ENCODE measurements at places on chromosomes 16 and 17. TPM values are rescaled to one million over a fixed set of nuclear protein-coding genes. Genes with fewer than 3 reads are reported as not detected.

- DNase-seq: no peak
Measured at GRCh38 chr17:21464611-21465021, 88.5 kb downstream of the KCNJ12 start.

ETV4 gene
- polyA plus RNA-seq: 13.2 TPM

- no peak for DNase-seq
Measured at GRCh38 chr16:53912155-53912554, 208.2 kb downstream of the FTO start.

DNA sequence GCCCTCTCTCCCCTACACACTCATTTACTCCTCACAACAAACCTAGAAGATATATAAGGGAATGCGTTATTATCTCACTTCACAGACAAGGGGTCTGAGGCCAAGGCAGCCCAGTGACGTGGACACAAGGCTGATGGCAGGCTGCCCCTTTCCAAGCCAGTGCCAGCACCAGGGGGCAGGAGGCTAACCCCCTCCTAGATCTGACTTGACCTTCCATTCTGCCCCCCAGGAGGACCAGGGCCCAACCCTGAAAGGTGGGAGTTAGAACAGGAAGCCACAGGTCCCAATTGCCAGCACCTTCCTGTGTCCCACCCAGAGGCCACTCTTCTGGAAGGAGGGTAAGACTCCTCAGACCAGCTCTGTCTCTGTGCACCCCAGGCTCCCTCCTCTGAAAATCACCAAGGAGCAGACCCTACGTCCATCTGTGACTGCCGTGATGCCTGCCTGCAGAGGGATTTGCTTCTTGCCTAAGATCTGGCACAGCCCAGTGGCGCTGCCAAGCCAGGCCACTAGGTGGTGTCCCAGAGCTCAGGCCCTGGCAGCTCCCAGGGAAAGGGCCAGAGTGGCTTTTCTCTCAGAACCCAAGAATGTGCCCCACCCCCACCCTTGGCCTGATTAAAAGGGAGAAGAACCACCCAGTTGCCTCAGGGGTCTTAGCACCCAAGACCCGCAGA, 42.4 kb upstream of the MRPS23 start:
- DNase-seq: peak; percentile 84

GRCh38 chr17:80252871-80253270, 7.8 kb upstream of the RNF213 start:
- DNase-seq: no peak

- DNase-seq: no peak
Measured at GRCh38 chr17:6561446-6561845, 5.1 kb upstream of the PITPNM3 start.

ZP2 gene
- polyA plus RNA-seq: not detected

GRCh38 chr16:58306327-58306726, 11.5 kb upstream of the PRSS54 start:
- DNase-seq: peak; percentile 24

ATP6V0C gene
- polyA plus RNA-seq: 107 TPM

DNA sequence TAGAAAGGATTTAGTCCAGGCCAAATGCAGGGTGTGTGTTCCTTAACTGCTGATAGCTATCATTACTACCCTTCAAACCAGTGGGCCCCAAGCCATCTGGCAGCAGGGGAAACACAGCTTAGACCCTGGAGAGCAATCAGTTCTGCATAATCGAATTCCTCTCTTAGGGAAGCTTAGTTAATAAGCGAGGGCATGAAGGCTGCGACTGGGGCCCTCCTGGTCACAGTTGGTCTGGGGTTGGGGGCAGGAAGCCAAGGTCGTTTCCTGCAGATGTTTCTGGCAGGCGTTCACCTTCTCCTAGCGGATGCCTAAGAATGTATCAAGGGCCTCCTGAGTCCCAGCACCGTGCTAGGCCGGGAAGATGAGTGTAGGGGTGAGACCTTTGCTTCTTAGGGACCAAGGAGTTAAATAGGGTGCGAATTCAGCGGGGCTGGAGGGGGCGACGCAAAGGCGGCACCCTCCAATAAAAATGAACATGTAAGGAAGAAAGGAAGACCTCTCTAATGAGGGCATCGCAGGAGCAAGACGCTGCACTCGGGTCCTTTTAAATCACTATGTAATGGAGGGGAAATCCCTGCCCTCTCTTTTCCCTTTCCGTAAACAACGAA, 16.5 kb upstream of the EEF2K start:
- DNase-seq: peak; percentile 16

GRCh38 chr17:82937411-82938371, 97.9 kb upstream of the ZNF750 start:
- no peak for DNase-seq

MAPK7 gene
- polyA plus RNA-seq: 25.4 TPM

Data from IMR-90 (cell line).